ENCODE measurements at places on chromosomes 16 and 17.
A peak's percentile ranks its signal among the peaks of the same experiment; 100 is the strongest.

DNA sequence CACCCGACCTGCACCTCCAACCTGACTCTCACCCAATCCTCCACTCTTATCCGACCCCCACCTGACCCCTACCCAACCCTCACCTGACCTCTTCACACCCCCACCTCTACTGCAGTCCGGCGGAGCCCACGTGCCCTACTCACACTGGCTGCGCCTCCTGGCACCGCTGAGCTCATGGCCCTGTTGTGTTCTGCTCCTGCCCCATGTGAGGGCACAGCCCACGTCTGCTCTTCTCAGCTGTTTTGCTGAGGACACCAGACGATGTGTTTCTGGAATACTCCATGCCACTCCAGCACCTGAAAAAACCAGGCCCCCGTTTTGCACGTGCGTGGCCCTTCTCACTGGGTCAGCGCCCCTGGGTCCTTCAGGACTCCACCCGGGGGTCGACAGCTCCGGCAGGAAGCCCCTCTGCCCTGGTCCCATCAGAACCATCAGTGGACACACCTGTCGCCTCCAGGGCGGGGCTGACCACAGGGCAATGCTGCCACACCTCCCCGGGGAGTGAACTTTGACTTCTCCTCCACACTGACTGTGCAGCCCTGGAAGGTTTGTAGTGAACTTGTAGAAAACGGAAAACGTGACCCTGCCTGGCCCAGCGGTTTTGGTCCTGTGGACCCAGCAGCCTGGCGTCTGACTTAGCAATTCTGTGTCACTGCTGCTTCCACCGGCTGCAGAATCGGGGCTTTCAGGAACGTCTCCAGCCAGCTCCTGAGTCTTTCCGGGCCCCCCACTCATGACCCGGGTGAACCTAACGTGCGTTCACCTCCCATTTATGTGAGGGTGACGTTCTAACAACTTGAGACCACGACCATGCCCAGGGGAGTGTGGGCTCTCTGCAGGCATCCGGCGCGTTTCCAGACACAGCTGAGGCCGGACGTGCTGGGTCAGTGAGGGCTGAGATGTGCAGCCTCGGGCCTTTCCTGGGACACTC, 5.7 kb upstream of the RAB40B start:
- DNase-seq, result no peak

DNA sequence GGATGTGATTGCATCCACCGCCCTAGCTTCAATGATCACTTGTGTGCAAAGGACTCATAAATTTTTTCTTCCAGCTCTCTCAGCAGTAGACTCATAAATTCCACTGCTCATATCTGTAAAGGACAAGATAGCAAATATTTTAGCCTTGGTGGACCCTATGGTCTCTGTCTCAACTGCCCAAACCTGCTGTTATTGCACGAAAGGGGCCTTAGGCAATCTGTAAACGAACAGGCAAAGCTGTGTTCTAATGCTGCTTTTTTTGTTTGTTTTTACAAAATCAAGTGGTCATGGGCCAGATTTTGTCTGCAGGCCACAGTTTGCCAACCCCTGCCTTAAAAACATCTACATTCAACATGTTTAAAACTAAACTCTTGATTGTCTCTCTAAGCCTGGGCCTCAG, 34.1 kb downstream of the FAM20A start:
- no peak for DNase-seq

DNA sequence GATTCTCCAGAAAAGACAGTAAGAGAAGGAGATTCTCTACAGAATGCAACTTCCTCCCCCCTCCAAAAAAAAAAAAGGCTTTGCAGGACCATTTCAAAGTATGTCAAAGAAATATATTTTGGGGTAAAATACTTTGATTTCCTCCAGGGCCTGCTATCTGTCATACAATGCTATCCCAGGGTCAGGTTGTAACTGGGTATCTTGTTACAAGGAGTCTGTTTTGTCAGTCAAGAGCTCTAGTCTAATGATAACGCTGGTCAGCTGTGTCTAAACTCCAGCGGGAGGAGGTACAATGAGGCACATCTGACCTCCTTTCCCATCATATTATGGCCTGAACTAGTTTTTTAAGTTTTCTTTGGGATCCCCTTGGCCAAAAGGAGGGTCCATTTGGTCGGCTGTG, 408.4 kb upstream of the CDH5 start:
- DNase-seq, result no peak

DNA sequence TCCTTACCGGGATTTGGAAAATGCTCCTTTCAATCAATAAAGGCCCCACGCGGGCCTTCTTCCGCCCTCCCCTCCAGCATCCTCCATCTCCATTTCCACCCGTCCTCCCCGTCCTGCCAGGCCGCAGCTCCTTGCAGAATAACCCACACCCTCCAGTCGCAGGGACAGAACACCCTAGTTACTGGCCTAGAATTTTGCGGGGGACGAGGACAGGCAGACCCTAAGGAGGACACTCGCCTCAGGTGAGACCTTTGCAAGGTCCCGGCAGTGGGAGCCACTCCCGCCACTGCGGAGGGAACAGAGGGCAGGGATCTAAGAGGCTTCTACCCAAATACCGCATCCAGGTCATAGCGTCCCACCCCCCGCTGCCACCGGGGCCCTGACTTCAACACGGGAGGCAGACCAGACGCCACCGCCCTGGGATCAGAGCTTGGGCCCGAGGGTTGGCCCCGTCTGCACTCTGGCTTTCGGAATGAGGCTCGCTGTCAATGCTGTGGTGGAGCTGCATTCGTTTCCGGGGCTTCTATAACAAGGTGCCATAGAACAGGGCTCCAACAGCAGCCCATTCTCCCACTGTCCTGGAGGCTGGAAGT, 26.8 kb downstream of the SLC25A10 start:
- DNase-seq, result no peak

- DNase-seq, result no peak
These were observed 8.6 kb downstream of the KRTAP29-1 start for GRCh38 chr17:41294016-41294415.

DNA sequence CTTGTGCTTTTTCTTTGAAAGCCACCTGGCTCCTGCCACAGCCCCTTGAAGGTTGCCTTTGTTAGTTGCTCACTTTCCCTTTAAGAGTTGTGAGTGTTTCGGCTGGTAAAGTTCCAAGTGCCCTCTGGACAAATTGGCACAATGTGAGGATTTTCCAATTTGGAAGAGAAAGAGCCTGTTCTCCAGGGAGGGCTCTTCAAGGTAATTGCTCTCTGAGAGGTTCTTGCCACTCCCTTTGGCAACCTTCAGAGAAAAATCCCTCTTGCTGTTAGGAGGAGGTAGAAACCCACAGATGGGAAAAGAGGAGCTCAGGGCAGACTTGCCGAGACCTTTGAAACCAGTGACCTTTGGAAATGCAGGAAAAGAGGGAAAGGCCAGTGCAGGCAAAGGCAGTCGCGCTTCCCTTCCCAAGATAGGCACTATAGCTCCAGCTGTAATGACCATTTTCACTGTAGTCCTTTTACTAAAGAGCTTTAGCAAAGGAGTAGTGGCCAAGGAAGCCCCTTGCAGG, 49.0 kb upstream of the AKAP1 start:
- no peak for DNase-seq

DNA sequence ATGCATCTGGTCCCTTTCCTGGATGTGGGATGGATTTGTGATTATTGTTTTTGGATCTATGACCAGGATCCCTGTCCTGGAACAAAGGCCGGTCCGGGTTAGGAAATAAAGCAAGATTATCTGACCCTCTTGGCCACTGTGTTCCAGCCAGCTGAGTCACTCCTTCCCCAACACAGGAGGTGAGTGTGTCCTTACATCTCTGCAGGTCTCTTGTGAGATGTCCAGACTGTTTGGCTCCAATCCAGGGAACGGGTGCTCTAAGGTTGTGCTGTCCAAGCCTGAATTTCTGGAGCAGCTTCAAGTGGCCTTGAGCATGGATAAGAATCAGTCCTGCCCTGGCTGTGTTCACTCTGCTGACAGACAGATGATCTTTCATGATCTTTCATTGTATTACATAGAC, 136.5 kb upstream of the CCL2 start:
- no peak for DNase-seq

GRCh38 chr17:10278218-10278617, 79.8 kb upstream of the GAS7 start:
- no peak for DNase-seq

DNA sequence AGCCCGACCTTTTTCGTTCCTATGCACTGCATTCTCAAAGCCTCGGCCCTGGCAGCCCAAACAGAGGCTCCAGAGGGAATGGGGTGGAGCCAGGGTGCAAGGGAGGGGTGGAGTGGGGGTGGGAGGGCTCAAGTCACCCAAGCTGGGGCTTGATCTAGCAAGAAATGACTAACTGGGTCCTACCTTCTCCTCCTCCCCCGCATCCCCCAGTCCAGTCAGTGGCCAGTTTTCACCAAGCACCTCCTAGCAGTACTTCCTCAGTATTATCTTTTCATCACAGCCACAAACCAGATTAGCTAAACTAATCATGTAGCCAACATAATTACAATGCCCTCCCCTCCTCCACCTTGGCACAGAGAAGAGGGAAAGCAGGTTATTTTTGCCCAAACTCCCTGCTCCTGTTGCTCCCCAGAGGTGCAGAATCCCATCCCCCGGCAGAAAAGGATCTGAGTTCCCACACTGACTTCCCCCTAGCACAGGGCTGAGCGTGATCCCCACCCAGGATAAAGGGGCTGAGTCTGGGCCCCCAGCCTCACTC, 2.2 kb downstream of the JUP start:
- DNase-seq, result no peak

DNA sequence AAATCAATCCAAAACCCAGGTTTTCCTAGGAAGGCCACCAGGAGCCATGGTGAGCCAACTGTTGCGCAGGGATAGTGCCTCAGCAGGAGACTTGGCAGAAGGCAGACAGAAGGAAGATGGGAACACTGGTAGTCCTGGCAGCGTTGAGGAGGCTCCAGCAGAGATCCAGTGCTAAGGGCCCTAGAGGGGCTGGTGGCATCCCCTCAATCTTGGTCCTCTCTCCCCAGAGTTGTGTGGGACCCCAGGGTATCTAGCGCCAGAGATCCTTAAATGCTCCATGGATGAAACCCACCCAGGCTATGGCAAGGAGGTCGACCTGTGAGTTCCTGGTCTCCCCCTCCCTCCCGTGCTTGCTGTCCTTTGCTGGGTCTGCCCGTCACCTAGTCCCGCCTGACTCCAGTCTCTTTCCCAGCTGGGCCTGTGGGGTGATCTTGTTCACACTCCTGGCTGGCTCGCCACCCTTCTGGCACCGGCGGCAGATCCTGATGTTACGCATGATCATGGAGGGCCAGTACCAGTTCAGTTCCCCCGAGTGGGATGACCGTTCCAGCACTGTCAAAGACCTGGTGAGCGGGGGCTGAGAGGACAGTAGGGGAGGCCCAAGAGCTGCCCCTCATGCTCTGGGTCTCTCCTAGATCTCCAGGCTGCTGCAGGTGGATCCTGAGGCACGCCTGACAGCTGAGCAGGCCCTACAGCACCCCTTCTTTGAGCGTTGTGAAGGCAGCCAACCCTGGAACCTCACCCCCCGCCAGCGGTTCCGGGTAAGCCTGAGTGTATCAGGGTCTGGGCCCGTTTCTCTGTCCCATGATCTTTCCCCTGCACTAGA, 5.7 kb downstream of the CFAP119 start:
- no peak for DNase-seq

- DNase-seq, result peak; percentile 12
These were observed at the start of gene CDH13 for GRCh38 chr16:82626791-82627261. CDH13 (plus strand) TSS chr16:82626969.

DNA sequence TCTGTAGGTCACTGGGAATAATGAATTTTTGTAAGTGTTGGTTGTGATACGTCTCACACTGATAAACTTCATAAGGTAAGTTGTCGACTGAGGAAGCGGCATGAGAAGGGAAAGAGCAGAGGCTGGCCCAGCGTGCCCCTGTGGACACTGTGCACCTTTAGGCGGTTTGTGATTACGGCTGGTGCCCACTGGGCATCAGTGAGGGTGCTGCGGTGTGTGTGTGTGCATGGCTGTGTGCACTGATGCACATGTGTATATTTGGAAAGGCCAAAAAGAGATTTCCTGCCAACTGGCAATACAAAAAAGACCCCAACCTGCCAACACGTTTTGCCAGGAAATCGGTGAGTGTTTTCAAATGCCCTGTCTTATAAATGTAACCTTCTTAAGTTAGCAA, 11.9 kb downstream of the IRF8 start:
- DNase-seq, result no peak

- no peak for DNase-seq
These were observed 12.3 kb upstream of the UBE2I start for GRCh38 chr16:1297018-1297696.

- no peak for DNase-seq
These were observed 137.7 kb upstream of the CRHR1 start for GRCh38 chr17:45646288-45646988.

DNA sequence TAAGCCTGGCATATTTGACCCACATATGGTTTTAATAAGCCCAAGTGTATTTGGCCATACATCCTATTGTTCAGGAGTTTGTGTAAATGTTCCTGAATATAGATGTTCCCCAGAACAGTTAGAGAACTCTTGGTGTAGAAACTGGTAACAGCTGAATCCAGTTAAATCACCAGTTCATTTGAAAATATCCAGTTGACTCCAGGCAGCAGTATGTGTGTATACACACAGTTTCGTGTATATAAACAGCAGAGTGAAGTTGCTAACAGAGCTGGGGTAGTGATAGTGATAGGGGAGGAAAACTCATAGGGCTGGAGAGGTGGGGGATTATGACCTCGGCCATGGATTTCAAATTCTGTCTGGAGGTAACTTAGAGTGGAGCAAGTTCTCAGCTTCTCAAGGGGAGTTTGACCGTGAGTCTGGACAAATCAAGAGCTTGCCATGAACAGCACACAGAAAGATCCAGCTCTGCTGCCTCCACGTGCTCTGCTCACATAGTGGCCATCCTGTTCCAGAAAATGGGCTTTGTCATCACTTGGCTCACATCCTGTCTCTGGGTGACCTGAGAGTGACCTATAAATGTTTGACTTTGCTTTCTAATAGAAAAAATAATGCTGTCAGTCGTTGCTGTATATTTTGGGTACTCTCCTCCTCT, 30.6 kb upstream of the MMD start:
- DNase-seq, result no peak

DNA sequence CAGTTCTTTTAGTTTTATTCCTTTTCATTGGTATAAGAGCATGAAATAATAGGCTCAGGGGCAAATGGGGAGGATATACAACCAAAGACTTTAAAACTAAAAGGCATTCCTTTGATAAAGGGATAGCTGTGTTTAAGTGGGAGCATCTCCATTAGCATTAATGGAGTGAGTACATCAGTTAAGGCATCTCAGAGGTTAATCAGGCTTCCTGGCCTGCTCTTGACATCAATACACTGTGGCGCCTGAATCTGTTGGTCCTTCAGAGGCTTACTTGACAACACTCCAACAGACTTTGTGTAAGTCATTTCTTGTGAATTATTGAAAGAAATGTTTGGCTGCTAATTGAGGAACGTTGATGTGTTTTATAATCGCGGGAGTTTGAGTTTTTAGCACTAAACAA, 230.7 kb downstream of the BCAS3 start:
- DNase-seq, result no peak

- no peak for DNase-seq
These were observed 22.1 kb downstream of the HS3ST6 start for GRCh38 chr16:1895949-1896675.

GRCh38 chr17:66677201-66677981, 157.5 kb upstream of the CACNG5 start:
- no peak for DNase-seq

Measured in hippocampal formation (tissue), 2 donors.